ENCODE measurements at places on chromosomes 12 and 14.
A peak's percentile ranks its signal among the peaks of the same experiment; 100 is the strongest.

GRCh38 chr14:100032738-100033137 lies 32.5 kb upstream of the EVL start:
- DNase-seq: no peak

DNA sequence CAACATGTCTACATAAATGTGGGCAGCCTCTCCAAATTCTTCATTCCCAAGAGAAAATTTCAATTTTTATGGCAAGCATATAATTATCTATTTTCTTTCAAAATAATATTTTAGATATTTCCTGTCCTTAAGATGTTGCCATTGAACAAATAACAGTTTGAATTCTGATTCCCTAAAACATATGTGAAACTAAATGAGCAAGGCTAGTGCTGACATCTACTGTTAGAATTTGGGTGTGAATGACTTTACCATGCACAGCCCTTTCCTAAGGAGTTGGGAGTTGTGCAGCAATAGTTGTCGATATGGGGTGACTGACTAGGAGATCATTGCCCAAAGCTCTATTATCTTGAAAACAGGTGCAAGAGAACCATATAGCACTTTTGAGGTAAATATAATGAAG lies 108.2 kb upstream of the SLC38A4 start:
- DNase-seq: peak; percentile 70

GRCh38 chr14:21673718-21674117 lies at the start of gene OR4E1:
Gene OR4E1, minus strand, starts transcription at chr14:21673818. Its CDS starts 2,883 bp downstream, at chr14:21670935.
- DNase-seq: no peak

GRCh38 chr12:120367233-120367923 lies 1.6 kb downstream of the MSI1 start:
- DNase-seq: no peak

GRCh38 chr12:121248622-121249021 lies 38.7 kb downstream of the P2RX4 start:
- no peak for DNase-seq

- no peak for DNase-seq
Observed at GRCh38 chr12:45775964-45776363, 46.5 kb downstream of the ARID2 start.

DNA sequence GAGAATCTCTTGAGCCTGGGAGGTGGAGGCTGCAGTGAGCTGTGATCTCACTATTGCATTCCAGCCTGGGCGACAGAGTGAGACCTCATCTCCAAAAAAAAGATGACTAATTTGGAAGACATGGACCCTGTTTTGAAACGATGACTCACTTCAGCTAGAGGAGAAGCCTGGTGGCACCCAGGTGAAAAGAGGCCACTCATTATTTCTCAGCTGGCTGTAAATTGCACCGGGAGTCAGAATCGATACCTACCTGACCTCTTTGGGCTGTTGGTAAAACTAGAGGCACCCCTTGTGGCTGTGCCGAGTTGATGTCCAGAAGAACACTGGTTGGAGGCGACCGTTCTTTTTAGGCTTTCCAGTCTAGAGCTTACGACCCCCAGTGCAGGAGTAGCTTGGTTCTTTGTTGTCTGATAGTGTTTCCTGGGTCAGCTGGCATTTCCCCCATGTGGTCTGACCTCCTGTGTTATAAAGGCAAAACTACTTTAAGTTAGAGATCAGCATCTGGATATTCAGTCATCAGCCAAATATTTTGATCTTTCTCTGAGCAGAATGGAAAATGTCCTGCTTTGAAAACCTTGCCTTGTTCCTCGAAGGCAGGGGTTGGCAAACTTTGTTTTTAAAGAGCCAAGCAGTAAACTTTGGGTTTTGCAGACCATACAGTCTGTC lies 93.2 kb downstream of the CHST11 start:
- peak; percentile 35 for DNase-seq
